ENCODE measurements at places on chromosomes 7 and 10.

GRCh38 chr7:155215576-155216325 lies 81.9 kb upstream of the INSIG1 start:
- H3K27ac ChIP-seq: no peak overlapping the region
- H3K4me3 ChIP-seq: no peak overlapping the region
- no peaks in the 10 kb centered on the region for H3K4me1 ChIP-seq

- no peak overlapping the region for H3K4me3 ChIP-seq
- H3K27me3 ChIP-seq: no peaks in the 10 kb centered on the region
- H3K4me1 ChIP-seq: no peaks in the 10 kb centered on the region
- no peak for DNase-seq
- no peak overlapping the region for H3K27ac ChIP-seq
- no peaks in the 10 kb centered on the region for H3K36me3 ChIP-seq
These were observed 36.5 kb upstream of the TMEM140 start for GRCh38 chr7:135111379-135111778.

GRCh38 chr7:155203059-155203881 lies 94.4 kb upstream of the INSIG1 start:
- H3K4me3 ChIP-seq: no peak overlapping the region
- DNase-seq: no peak
- H3K27ac ChIP-seq: no peak overlapping the region
- H3K27me3 ChIP-seq: no peaks in the 10 kb centered on the region

GRCh38 chr10:31383810-31384588 lies 65.0 kb downstream of the ZEB1 start:
- H3K4me1 ChIP-seq: peaks cover 17% of the 10 kb centered on the region
- no peak for DNase-seq
- no peak overlapping the region for H3K4me3 ChIP-seq
- peaks cover 11% of the 10 kb centered on the region for H3K36me3 ChIP-seq

DNA sequence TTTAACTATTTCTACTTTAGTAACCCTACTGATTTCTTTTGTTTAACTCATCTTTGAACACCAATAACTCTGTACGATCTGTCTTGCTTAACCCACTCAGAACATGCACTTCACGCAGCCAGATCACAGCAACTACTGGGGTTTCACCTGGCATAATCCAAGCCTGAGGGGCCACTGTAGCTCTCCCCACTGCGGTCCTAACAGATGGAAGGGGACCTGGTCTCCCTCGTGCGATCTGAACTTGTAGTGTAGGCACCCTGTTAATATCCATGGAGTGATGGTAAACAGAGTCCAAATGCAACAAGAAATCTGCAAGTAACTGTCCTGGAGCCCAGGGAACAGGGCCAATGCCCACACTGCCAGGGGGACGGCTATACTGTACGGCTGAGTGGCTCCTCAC lies 45.5 kb downstream of the INSIG1 start:
- no peaks in the 10 kb centered on the region for H3K36me3 ChIP-seq
- peaks cover 20% of the 10 kb centered on the region for H3K4me1 ChIP-seq
- H3K27me3 ChIP-seq: peaks cover 4% of the 10 kb centered on the region

DNA sequence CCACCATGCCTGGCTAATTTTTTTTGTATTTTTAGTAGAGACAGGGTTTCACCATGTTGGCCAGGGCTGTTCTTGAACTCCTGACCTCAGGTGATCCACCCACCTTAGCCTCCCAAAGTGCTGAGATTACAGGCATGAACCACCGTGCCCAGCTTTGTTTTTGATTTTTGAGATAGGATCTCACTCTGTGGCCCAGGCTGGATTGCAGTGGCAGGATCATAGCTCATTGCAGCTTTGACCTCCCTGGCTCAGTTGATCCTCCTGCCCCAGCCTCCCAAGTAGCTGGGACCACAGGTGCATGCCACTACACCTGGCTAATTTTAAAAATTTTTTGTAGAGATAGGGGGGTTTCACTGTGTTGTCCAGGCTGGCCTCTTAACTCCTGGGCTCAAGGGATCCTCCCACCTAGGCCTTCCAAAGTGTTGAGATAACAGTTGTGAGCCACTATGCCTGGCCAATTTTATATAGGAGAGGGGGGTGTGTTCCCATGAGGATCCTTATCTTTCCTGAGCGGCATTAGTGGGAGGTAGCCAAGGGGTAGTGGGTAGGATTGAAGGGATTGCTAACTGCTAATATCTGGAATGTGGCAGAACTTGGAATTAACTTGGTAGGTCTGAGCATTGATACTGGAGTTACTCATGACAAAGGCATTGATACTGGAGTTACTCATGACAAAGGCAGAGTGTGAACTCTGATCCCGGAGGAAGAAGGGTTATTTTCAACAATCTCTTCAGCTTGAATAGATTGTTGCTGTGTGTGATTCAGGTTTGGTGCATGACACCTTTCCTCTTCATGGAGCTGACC lies 1.0 kb upstream of the NOLC1 start:
- no peak for DNase-seq
- H3K27me3 ChIP-seq: no peaks in the 10 kb centered on the region
- peaks cover 29% of the 10 kb centered on the region for H3K36me3 ChIP-seq
- peak overlapping the region; percentile 87 for H3K27ac ChIP-seq
- H3K4me3 ChIP-seq: peak overlapping the region; percentile 91
- H3K4me1 ChIP-seq: peaks cover 34% of the 10 kb centered on the region

GRCh38 chr7:776381-776780 lies 49.3 kb upstream of the PRKAR1B start:
- no peak overlapping the region for H3K27ac ChIP-seq
- no peak for DNase-seq
- no peaks in the 10 kb centered on the region for H3K27me3 ChIP-seq
- no peaks in the 10 kb centered on the region for H3K4me1 ChIP-seq
- H3K36me3 ChIP-seq: peaks cover 12% of the 10 kb centered on the region

- H3K27ac ChIP-seq: no peak overlapping the region
- no peaks in the 10 kb centered on the region for H3K27me3 ChIP-seq
- H3K36me3 ChIP-seq: no peaks in the 10 kb centered on the region
- DNase-seq: no peak
- peaks cover 9% of the 10 kb centered on the region for H3K4me1 ChIP-seq
These were observed 4.8 kb upstream of the TAS2R38 start for GRCh38 chr7:141978351-141978750.

GRCh38 chr7:155181768-155182167 lies 111.6 kb downstream of the HTR5A start:
- H3K36me3 ChIP-seq: no peaks in the 10 kb centered on the region
- H3K4me1 ChIP-seq: no peaks in the 10 kb centered on the region
- no peaks in the 10 kb centered on the region for H3K27me3 ChIP-seq
- no peak overlapping the region for H3K27ac ChIP-seq
- DNase-seq: no peak

- no peaks in the 10 kb centered on the region for H3K36me3 ChIP-seq
- H3K27ac ChIP-seq: no peak overlapping the region
- H3K27me3 ChIP-seq: no peaks in the 10 kb centered on the region
- no peak for DNase-seq
- peaks cover 18% of the 10 kb centered on the region for H3K4me1 ChIP-seq
- H3K4me3 ChIP-seq: no peak overlapping the region
These were observed 3.5 kb upstream of the SEMA4G start for GRCh38 chr10:100965820-100966219.

DNA sequence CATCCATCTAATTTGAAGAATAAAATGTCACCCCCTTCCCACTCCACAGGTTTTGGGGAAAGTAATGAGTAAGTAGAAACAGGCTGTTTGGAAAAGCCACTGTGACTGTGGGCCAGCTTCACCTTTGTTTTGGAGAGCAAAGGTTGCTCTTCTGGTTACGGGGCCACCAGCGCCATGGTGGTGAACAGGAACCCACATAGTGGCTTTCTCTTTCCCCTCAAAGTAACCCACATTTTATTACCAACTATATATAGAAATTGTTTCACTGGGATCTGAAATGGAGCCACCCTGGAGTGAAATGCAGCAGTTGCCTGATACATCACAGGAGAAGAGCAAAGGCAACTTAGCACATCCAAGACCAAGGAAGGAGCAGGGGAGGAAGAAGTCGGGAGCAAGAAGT lies 112.3 kb upstream of the EFCAB10 start:
- no peak overlapping the region for H3K4me3 ChIP-seq
- no peak overlapping the region for H3K27ac ChIP-seq
- H3K4me1 ChIP-seq: peaks cover 44% of the 10 kb centered on the region
- DNase-seq: no peak
- no peaks in the 10 kb centered on the region for H3K27me3 ChIP-seq

DNA sequence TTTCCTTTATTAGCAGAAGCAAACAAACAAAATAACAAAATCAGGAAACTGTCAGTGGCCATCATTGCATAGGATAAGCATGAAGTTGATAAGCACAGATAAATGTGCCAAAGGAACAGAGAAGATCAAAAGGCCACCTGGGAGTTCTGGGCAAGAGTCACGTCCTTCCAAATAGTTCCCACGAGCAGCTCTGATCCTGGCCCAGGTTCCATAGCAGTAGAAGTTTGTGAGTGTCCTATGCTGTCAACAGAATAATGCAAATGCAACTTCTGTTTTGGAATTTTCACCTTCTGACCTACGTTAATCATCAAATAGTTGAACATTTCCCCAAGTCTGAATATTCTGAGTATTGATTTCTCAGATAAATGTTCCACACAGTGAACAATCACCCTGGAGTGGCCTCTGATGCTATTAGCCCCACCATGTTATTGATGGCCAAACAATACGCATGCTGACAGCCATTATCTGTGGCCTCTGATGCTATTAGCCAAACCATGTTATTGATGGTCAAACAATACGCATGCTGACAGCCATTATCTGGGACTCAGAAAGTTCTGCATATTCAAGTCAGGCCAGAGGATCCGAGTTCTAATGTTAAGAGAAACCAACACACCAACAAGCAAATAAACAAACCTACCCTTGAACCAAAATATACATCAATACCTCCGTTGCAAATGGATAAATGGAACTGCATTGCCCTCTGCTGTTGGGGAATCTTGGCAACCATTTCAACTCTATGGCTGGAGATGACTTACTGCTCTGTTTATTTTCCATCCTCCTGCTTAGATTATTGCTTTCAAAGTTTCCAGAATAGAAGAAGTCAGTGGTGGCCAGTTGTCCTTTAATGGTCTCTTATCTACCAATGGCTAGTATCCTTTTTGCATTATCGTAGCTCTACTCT lies 63.3 kb downstream of the MRC1 start:
- H3K4me3 ChIP-seq: no peak overlapping the region
- H3K36me3 ChIP-seq: no peaks in the 10 kb centered on the region
- H3K4me1 ChIP-seq: no peaks in the 10 kb centered on the region
- no peak overlapping the region for H3K27ac ChIP-seq
- H3K27me3 ChIP-seq: no peaks in the 10 kb centered on the region

DNA sequence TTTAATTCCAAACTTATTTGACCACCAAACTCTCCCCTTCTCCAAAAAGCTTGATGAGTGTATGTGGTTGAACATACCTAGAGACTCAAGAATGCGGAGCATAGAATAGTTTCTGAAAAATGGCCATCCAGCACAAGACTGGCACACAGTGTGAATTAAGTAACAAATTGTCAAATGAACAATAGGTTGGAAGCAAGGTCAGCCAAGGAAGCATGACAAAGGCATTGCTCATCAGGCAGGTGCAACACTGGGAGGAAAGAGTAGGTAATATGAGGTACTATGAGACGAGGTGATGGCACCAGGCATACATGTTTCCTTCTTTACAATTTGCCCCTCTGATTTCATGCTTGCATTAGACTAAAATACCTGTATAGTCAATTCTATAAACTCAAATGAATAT lies 73.7 kb downstream of the DKK1 start:
- no peak overlapping the region for H3K4me3 ChIP-seq
- H3K4me1 ChIP-seq: no peaks in the 10 kb centered on the region
- H3K27me3 ChIP-seq: no peaks in the 10 kb centered on the region
- DNase-seq: no peak

- H3K36me3 ChIP-seq: no peaks in the 10 kb centered on the region
- H3K27me3 ChIP-seq: no peaks in the 10 kb centered on the region
- H3K27ac ChIP-seq: no peak overlapping the region
- no peak overlapping the region for H3K4me3 ChIP-seq
- DNase-seq: no peak
These were observed 7.7 kb upstream of the GBX1 start for GRCh38 chr7:151175047-151175792.

DNA sequence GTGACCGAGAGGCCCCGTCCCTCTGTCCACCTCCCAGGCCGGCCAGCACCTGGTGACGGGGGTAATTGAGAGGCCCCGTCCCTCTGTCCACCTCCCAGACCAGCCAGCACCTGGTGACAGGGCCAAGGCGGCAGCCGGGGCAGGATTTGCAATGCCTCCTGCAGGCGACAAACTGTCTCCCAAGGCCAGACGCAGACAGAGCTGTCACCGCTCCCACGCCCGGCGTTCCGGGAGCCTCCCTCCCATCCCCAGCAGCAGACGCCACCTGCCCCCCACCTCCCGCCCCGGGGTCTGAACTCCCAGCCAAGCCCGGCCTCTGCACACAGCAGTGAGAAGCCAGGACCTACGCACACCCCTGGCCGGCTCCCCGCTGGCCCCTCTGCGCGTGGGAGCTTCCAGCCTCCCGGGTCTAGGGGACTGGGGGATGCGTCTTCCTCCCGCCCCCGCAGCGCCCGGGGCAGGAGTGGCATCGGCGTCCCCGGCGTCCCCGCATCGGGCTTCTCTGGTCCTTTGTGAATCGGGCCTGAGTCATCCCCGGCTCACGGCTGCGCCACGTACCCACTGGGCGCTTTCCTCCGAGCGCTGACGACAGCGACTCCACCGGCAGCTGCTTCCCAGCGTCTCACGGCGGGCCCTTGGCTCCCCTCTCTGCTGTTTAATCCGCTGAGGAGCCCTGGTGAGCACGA lies 95.1 kb upstream of the DIP2C start:
- no peaks in the 10 kb centered on the region for H3K36me3 ChIP-seq
- H3K4me1 ChIP-seq: no peaks in the 10 kb centered on the region
- H3K27ac ChIP-seq: no peak overlapping the region
- peaks cover 3% of the 10 kb centered on the region for H3K27me3 ChIP-seq
- DNase-seq: no peak

DNA sequence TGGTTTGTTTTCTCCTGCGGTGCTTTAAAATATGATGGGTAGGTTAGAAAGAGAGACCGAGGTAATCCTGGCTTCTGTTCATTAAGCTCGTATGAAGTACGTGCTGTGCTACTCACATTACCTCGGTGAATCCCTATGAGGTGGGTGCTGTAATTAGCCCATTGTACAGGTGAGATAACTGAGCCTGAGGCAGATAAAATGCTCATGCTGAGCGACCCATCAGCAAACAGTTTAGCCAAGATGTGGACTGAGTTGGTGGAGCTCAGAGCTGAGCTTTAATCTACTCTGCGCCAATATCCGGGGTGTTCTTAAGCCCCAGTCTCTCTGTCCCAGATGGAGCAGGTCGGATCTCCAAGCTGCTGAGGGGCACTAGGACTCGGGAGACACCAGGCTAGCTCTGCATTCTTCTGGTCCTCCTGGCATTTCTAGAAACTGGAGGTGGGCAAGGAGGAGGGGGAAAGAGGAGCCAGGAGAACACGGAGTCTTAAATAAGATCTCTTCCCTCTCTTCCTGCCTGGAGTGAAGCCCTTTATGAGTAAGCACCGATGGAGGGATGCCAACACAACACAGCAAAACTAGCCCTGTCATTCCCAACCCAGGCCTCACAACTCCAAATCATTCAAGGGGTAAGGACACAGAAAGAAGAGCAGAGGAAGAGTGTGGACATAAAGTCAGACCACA lies 458.5 kb downstream of the KCNMA1 start:
- DNase-seq: no peak
- H3K36me3 ChIP-seq: no peaks in the 10 kb centered on the region

GRCh38 chr10:133134411-133135115 lies 25.5 kb upstream of the KNDC1 start:
- H3K27me3 ChIP-seq: no peaks in the 10 kb centered on the region
- no peak overlapping the region for H3K27ac ChIP-seq
- no peaks in the 10 kb centered on the region for H3K4me1 ChIP-seq
- DNase-seq: no peak
- H3K4me3 ChIP-seq: no peak overlapping the region

- H3K27ac ChIP-seq: no peak overlapping the region
- H3K4me1 ChIP-seq: no peaks in the 10 kb centered on the region
- H3K27me3 ChIP-seq: no peaks in the 10 kb centered on the region
- no peak for DNase-seq
- no peak overlapping the region for H3K4me3 ChIP-seq
- H3K36me3 ChIP-seq: no peaks in the 10 kb centered on the region
These were observed 648.5 kb upstream of the LRRN3 start for GRCh38 chr7:110442381-110442837.

All from CD4-positive, alpha-beta memory T cell (primary cell).